Cardiac fibroblast (primary cell): ENCODE measurements at places on chromosomes 13 and 19.
A peak's percentile ranks its signal among the peaks of the same experiment; 100 is the strongest.

DNA sequence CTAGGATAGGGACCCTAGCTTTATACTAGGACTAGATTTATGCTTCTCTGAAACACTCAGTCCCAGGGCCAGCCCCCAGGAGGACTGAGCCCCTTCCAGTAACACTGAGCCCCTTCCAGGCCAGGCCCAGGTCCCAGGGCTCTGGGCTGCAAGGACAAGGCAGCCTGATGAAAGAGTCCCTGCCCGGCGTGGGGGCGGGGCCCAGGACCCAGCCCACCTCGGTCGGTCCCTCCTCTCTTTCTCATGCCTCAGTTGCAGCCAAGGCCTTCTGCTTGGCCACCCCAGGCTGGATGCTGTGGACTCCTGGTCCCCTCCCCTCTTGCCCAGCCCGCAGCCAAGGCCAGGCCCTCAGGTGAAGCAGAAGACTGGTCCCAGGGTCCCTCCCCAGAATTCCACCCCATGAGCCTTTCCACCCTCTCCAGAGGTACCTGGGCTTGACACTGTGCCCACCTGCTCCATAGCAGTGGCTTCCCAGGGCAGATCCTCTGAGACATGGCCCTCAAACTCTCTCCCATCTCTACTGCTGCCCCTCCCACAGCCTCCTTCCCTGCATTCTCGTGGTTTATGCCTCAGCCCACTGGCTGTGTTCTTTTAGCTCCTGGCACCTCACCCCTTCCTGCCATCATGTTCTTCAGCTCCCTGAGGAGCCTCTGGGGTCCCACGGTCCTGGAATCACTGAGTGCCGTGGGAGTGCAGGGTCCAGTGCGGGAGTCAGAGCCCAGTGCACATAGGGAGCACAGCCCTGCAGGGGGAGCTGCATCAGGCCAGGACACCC, 53.6 kb upstream of the C1QTNF9B start:
- no peak for DNase-seq

- DNase-seq = no peak
Measured at GRCh38 chr19:1730157-1730556, 23.1 kb upstream of the ONECUT3 start.

DNA sequence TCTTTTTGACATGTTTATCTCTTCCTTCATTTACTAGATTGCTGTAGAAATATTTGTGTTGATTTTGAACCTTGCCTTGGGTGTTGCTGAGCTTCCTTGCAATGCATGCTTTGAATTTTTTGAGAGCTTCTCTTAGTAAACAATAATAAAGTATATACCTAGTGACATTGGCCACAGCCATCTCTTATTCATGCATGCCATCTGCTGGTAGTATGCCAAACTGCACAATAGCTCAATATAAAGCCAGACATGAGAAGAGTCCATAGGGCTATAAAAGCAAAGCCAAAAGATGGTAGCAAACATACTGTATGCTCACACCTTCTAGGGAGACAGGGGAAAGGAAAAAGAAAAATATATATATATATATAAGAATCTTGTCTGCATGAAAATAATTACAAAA, 18.9 kb upstream of the ZSCAN5A start:
- DNase-seq = peak; percentile 78

GRCh38 chr13:98004107-98004506, 50.6 kb downstream of the IPO5 start:
- peak; percentile 59 for DNase-seq

GRCh38 chr19:32677657-32678056, 2.0 kb downstream of the RGS9BP start:
- no peak for DNase-seq
